Stimulated activated CD8-positive, alpha-beta memory T cell treated with anti-CD3 and anti-CD28 coated beads, Interleukin-4, amount 100 ng/mL, for 24 hours (primary cell): ENCODE measurements at places on chromosomes 1 and 21.

- DNase-seq = no peak
Measured at GRCh38 chr1:205147191-205147835, 25.5 kb upstream of the RBBP5 start.

DNA sequence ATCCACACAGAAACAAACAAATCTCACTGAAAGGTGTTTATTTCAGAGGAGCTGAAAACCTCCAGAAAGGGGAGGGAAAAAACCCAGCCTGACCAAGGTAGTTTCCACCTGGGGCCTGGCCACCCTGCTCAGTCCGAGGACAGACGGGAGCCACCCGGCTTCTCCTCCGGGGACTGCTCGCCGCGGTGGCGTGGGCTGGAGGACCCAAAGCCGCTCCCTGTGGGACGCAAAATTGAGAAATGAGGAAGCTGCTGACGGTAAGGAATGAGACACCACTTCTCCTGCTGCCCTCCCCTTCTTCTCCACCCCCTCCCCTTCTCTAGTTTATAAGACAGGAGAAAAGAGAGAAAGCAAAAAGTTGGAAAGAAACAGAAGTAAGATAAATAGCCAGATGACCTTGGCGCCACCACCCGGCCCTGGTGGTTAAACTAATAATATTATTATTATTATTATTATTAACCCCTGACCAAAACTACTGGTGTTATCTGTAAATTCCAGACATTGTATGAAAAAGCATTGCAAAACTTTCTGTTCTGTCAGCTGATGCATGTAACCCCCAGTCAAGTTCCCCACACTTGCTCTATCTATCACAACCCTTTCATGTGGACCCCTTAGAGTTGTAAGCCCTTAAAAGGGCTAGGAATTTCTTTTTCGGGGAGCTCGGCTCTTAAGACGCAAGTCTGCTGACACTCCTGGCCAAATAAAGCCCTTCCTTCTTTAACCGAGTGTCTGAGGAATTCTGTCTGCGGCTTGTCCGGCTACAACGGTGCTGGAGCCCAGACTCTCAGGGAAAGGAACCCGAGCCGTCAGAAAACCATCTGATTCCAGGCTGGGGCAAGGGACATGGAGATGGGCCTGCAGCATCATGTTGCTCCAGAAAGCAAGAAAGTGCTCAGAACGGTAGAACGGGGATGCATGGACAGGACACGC is 12.5 kb downstream of the ITGB2 start:
- DNase-seq = no peak

- DNase-seq = no peak
Measured at GRCh38 chr1:225201447-225201846, 226.4 kb downstream of the LBR start.

GRCh38 chr1:215911406-215911968 is 344.4 kb downstream of the KCTD3 start:
- DNase-seq = no peak

- no peak for DNase-seq
Measured at GRCh38 chr1:167491586-167492461, 26.5 kb downstream of the CD247 start.

DNA sequence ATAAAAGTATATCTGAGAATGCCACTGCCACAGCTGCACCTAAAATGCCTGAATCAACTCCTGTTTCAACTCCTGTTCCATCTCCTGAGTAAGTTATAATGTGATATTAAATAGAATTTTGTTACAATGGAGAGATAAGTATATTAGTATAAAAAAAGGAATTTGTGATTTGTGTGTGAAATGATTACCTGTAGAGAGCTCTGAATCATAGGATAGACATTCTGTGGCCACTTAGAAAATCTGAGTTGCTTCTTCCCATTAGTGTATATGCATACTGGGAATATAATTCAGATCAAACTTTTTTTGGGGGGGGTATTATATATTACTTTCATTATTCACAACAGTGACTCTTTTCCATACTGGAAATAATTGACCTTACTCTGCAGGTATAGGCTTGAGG is 52.9 kb downstream of the SUCO start:
- no peak for DNase-seq

- no peak for DNase-seq
Measured at GRCh38 chr1:226476648-226477319, 68.9 kb upstream of the PARP1 start.

GRCh38 chr1:8698012-8698630 is 119.3 kb downstream of the RERE start:
- DNase-seq = no peak

DNA sequence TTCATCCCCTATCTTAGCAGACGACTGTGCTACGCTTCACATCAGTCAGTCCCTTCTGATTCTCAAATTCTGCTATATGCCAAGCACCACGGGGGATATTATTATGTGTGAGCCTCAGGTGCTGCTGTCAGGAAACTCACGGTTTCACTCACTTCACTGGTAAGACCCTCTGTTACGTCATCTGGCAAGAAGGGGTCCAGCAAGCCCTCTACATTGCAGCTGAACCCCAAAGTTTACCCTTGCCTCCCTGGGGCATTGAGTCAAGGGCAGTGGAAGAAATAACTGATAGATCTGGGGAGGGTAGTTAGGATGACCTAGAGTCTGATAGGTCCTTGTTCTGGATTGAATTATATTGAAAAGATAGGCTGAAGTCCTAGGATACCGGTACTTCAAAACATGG is 237.4 kb downstream of the RRAGC start:
- no peak for DNase-seq

GRCh38 chr1:172682812-172683211 is 23.9 kb downstream of the FASLG start:
- DNase-seq = no peak

DNA sequence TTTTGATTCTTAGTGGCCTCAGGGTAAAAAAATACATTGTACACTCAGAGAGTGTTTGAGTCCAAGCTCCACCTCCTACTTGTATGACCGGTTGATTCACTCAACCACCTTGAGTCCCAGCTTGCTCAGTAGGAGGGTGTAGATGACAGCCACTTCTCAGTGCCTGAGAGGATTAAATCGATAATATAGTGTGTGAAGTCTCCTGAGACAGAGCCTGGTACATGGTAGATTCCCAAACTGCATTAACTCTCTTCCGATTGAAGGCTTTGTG is 38.4 kb downstream of the NCMAP start:
- no peak for DNase-seq

DNA sequence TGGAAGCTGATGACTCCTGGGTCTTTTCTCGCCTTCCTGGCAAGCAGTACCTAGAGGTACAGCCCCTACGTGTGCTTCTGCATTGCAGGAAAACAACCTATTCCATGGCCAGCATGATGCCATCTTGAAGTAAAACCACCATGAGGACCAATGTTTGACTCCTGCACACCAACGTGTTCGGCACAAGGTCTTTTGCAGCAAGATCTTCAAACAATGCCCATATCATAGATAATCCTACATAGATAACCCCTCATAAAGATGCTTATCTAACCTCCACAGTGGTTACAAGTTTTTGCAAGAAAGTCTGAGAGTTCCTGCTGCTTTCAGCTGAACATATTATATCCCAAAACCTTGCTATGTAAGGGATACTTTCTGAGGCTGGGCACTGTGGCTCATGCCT is 141.1 kb upstream of the MAP1LC3C start:
- DNase-seq = no peak

DNA sequence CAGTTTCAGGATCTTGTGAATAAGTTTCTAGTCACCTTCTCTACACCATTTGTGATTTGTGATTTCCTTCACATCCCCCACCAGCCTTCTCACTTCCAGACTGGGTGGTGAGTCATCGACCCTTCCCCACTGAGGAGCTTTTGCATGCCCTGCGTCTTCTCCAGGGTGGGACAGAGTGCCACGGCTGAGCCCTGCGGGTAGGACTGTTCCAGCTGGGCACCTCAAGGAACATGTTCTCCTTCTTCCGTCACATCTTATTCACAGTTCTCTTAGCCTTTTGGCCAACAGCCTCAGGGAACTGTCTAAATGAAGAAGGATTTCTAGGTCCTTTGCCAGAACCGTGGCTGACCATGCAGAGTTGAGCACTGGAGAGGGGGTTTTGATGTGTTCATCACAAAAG is 116.5 kb downstream of the TMEM53 start:
- DNase-seq = no peak

DNA sequence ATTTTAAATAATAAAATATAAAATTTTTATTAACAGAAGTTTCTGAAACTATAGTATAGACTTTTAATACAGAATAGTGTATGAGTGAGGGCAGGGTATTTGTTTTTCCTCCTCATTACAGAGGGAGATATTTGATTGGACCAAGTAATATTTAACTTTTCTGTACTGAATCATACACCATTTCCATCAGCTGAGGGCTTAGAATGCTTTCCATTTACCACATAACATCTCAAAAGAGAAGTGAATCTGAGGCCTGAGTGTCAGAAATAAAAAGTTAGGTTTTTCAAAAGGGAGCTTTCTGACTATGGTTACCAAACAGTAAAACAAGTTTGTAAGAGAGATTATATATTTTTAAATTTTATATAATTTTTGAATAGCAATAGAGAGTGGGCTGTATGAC is 29.5 kb downstream of the TLCD4 start:
- DNase-seq = no peak

DNA sequence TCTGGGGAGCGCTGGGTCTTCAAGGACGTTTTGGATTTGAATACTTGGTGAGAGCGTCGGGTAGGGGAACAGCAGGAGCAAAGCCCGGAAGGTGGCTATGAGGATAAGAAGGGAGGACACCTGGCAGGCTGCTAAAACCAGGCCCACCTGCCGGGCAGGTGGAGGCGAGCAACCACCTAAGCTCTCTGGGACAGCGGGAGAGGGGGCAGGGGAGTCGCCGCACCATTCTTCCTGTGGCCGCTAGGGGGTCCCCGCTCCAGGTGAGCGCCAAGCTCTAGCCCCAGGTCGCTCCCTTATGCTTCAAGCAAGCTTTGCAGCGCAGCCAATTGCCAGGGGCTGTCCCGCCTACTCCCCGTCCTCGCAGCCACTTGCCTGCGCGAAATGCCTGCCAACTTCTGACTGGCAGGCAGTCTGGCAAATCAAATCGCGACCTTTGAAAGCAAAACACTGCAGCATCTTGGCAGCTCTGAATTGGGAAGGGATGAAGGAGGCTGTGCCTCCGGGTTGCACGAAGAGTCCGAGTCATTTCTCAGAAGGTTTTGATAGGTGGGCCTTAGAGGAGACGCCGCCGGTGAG is at the start of gene NIPAL3:
NIPAL3 (plus strand) TSS at position 469 of the 576 bp plus-strand sequence. CDS start 3,746 bp downstream, outside the sequence.
- DNase-seq = peak; percentile 95

GRCh38 chr21:44413566-44414290 is 41.6 kb upstream of the LRRC3 start:
- DNase-seq = no peak
